ENCODE measurements at places on chromosomes 5 and 9. TPM values are rescaled to one million over a fixed set of nuclear protein-coding genes. Genes with fewer than 3 reads are reported as not detected.

DNA sequence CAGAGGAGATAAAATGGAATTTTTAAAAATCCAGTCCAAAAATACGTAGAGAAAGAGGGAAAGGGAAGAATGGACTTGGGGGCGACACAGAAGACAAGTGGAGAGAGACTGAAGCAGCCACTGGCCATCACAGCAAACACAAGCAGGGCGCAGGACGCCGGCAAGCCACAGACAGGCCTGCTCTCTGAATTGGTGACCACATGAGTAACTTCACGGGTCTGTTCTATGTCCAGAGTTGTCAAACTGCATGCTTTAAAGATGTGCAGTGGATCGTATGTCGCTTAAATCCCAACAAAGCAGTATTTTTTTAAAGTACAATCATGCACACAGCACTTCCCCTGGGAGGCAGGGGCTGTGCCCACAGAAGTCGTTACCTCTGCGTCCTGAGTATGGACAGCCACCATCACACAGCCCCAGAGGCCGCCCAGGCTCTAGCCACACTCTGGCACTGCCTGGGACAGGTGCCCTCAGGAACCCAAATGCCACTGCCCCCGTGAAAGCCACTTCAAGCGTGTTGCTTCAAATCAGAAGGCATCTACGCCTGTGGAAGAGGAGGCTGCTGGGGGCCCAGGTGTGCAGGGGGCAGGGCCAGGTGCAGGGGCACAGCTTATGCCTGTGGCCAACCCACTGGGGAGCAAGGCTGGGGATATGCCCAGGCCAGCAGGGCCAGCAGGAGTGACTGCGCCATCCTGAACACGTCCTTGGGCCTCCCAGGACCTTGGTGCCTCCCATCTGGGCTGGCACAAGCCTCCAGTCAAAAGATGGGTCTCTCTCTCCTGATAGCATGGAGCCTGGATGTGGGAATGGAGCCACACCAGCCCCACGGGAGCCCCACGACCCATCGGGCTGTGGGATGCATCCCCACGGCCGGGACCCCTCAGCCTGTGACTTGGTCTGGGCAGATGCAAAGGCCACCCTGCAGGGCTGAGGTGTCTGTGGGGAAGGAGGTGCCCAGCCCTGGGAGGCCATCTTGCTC, 5.9 kb upstream of the LRRC14B start:
- H3K4me1 ChIP-seq, result peaks cover 4% of the 10 kb centered on the region
- H3K36me3 ChIP-seq, result no peaks in the 10 kb centered on the region
- H3K4me3 ChIP-seq, result no peak overlapping the region
- no peaks in the 10 kb centered on the region for H3K27me3 ChIP-seq
- DNase-seq, result no peak
- H3K27ac ChIP-seq, result no peak overlapping the region

SLC34A1 gene
- total RNA-seq, result not detected

FGF1 gene
- 0.51 TPM for total RNA-seq

DNA sequence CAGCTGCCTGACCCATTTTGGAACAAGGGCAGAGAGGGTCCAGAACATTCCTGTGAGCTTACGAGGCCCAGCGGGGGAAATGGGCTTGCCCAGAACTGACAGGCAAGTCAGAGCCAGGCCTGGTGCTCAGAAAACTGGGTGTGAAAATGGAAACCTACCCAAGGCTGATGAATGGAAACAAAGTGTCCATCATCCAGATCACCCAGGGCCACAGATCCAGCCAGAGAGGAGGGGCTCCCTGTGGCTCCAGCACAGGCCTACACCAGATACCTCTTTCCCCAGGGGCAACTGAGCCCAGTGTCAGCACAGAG, 3.1 kb downstream of the CLTB start:
- H3K36me3 ChIP-seq, result no peaks in the 10 kb centered on the region
- H3K27me3 ChIP-seq, result no peaks in the 10 kb centered on the region
- peaks cover 3% of the 10 kb centered on the region for H3K4me1 ChIP-seq
- no peak overlapping the region for H3K27ac ChIP-seq

GRCh38 chr9:101739311-101739710, 864 bp upstream of the GRIN3A start:
- H3K4me1 ChIP-seq, result peaks cover 13% of the 10 kb centered on the region
- H3K27ac ChIP-seq, result no peak overlapping the region
- H3K36me3 ChIP-seq, result no peaks in the 10 kb centered on the region
- peaks cover 37% of the 10 kb centered on the region for H3K27me3 ChIP-seq
- DNase-seq, result no peak

DNA sequence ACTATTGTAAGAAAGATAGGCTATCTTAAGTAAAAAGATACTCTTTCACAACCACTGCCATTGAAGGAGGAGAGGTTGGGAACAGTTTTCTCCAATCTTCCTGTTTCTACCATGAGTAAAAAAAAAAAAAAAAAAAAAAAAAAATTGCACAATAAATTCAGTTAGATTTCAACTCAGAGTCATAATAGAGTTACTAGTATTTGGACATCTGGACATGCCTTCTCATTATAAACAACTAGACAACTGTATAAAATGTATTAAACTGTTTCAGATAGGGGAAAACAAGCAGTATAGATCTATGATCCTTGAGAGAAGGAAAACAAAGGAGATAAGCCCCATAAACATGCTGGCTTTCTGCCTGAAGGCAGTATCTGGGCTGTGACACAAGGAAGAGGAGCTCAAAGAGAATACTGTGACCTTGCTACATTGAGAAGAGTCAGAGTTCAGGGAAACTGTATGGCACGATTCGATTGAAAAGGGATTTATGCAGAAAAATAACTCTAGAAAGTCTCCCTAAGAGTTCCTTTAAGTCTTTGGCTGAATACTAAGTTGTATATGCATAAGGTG, 249.2 kb upstream of the POU5F2 start:
- H3K27ac ChIP-seq, result no peak overlapping the region
- H3K4me1 ChIP-seq, result no peaks in the 10 kb centered on the region
- no peaks in the 10 kb centered on the region for H3K36me3 ChIP-seq
- DNase-seq, result no peak
- H3K4me3 ChIP-seq, result no peak overlapping the region

DNA sequence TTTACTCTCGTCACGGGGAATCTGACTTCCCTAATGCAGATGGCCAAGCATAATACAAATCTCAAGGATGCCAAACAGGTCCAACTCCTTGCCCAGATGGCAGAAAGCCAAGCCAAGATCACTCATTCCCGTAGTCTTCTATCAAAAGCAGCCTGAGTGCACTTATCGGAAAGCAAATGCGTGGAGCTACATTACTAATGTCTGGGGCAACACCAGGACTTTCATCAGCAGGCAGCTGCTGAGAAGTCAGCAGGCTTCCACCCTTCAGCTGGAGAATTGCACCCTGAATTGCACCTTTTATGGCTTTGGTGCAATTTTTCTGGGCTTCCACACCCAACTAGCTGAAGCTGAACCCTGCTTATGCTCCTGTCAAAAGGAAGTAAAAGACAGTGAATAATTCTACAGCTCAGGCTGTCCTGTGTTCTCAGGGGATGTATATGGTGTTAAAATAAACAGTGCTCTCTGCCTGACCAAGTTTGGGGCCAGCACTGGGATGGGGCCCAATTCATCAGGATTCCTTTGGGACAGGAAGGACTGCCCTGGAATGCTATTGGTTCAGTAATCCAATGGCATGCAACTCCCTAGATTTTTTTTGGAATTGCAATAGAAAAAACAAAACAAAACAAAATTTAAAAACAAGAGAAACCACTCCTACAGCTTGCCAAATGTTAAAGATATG, 92.6 kb downstream of the DPYSL3 start:
- H3K4me1 ChIP-seq, result no peaks in the 10 kb centered on the region
- no peak overlapping the region for H3K27ac ChIP-seq

KIAA1958 gene
- 22.0 TPM for total RNA-seq

DNA sequence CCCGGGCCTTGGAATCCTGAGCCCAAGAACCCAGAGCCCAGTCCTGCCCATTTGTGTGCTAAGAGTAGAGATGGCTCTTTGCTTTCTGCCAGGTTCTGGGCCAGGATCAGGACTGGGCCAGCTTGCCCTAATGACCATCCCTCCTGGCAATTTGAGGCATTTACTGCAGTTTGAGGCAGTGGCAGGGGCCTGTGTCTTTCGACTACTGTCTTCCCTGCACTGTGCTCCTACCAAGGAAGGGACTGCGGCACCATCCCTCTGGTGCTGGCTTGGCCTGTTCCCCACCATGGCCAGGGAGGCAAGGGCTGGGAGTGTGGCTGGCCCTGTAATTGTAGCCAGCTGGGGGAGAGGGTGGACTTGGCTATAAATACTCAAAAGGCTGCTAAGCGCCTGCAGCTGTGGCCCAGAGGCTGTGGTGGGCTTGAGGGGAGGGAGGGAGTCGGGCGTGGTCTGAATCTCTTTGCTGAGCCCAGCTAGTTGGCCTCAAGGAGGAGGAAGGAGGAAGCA, 4.6 kb downstream of the ENHO start:
- H3K4me1 ChIP-seq, result no peaks in the 10 kb centered on the region
- H3K4me3 ChIP-seq, result no peak overlapping the region
- no peak for DNase-seq
- no peaks in the 10 kb centered on the region for H3K36me3 ChIP-seq
- no peaks in the 10 kb centered on the region for H3K27me3 ChIP-seq
- H3K27ac ChIP-seq, result no peak overlapping the region

DNA sequence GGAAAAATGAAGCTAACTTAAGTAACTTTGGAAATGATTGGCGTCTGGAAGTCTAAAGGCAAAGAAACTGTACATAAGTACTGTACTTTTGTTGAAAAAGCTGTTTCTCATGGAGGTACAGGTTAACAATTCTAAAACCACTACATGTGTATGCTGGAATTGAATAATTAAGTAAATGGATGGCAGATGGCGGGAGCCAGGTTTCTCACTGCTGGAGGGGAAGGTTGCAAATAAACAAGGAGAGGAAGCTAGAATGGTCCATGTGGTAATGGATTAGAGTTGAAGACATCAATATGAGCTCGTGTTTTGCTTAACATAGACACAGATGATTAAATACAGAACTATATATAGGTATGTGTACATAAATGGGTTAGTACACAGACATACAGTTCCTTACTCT, 43.2 kb upstream of the ASTN2 start:
- no peak overlapping the region for H3K4me3 ChIP-seq
- no peak for DNase-seq
- no peaks in the 10 kb centered on the region for H3K4me1 ChIP-seq
- H3K27ac ChIP-seq, result no peak overlapping the region

GRCh38 chr9:88435336-88435735, 47.1 kb downstream of the SPIN1 start:
- H3K27me3 ChIP-seq, result no peaks in the 10 kb centered on the region
- H3K36me3 ChIP-seq, result no peaks in the 10 kb centered on the region
- H3K4me3 ChIP-seq, result no peak overlapping the region
- no peaks in the 10 kb centered on the region for H3K4me1 ChIP-seq

- no peak for DNase-seq
- H3K4me1 ChIP-seq, result no peaks in the 10 kb centered on the region
- H3K27ac ChIP-seq, result no peak overlapping the region
- no peaks in the 10 kb centered on the region for H3K27me3 ChIP-seq
- no peak overlapping the region for H3K4me3 ChIP-seq
Observed at GRCh38 chr5:159218595-159219023, 9.3 kb upstream of the RNF145 start.

DNA sequence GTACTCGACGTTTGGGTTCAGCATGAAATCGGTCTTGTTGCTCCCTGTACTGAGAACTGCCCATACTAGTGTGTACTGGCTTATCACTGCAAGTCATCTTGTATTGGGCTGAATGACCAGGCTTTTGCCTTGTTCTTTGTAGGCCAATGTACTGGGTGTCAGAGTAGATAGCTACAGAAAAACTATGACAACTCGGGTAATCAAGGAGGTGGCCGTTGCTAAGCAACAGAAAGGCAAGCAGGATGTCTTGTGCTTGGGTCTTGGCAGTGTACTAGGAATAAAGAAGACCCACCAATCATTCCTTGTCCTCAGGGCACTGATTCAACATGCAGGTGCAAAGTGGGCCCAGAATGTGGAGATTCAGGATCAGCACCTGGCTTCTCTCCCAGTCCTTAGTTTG, 11.9 kb upstream of the SHISAL2B start:
- no peak overlapping the region for H3K4me3 ChIP-seq
- no peak overlapping the region for H3K27ac ChIP-seq
- H3K4me1 ChIP-seq, result no peaks in the 10 kb centered on the region
- H3K36me3 ChIP-seq, result no peaks in the 10 kb centered on the region

DNA sequence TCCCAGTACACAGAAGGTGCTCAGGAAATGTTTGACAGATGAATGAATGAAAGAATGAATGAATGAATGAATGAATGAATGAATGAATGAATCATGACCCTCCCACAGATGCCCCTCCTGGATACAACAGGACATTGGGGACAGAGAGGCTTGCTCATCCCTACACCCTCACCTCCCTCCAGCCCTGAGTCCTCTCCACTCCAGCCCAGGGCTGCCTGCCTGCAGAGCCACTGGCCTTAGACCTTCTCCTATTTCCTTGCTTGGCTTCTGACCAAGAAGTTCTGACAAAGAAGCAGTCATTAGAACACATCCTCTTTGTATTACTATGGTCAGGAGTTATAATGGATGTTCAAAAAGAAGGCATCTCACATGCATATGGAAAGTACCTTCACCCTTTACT, 240.7 kb upstream of the DAPK1 start:
- no peaks in the 10 kb centered on the region for H3K36me3 ChIP-seq
- H3K27ac ChIP-seq, result no peak overlapping the region
- DNase-seq, result no peak
- no peaks in the 10 kb centered on the region for H3K27me3 ChIP-seq
- no peak overlapping the region for H3K4me3 ChIP-seq
- H3K4me1 ChIP-seq, result no peaks in the 10 kb centered on the region

GRCh38 chr9:133167769-133168168, 4.1 kb upstream of the GBGT1 start:
- no peaks in the 10 kb centered on the region for H3K27me3 ChIP-seq
- H3K36me3 ChIP-seq, result no peaks in the 10 kb centered on the region
- no peak overlapping the region for H3K27ac ChIP-seq
- DNase-seq, result no peak
- no peaks in the 10 kb centered on the region for H3K4me1 ChIP-seq
- H3K4me3 ChIP-seq, result no peak overlapping the region

- no peak overlapping the region for H3K27ac ChIP-seq
- DNase-seq, result no peak
- H3K36me3 ChIP-seq, result no peaks in the 10 kb centered on the region
- H3K27me3 ChIP-seq, result no peaks in the 10 kb centered on the region
Observed at GRCh38 chr9:81530310-81530810, 159.0 kb downstream of the TLE1 start.

DNA sequence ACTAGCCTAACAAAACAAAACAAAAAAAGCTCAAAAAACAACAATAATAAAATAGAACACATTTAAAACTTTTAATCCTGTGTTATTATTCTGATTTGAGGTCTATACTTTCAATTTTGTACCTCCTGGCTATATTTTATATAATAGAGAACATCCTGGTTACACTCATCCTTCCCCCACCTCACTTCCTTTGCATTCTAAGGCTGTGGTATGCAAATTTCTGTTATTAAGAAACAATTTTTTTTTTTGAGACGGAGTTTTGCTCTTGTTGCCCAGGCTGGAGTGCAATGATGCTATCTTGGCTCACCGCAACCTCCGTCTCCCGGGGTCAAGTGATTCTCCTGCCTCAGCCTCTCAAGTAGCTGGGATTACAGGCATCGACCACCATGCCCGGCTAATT, 3.1 kb upstream of the RPL37 start:
- peaks cover 7% of the 10 kb centered on the region for H3K27me3 ChIP-seq
- no peak for DNase-seq
- H3K36me3 ChIP-seq, result no peaks in the 10 kb centered on the region
